NCI-H510A treated with DMSO at 0.1 percent for 48 hours (cell line): ENCODE measurements at places on chromosomes 12 and 14.

- DNase-seq, result no peak
Measured at GRCh38 chr12:100279607-100280244, 12.7 kb downstream of the SCYL2 start.

DNA sequence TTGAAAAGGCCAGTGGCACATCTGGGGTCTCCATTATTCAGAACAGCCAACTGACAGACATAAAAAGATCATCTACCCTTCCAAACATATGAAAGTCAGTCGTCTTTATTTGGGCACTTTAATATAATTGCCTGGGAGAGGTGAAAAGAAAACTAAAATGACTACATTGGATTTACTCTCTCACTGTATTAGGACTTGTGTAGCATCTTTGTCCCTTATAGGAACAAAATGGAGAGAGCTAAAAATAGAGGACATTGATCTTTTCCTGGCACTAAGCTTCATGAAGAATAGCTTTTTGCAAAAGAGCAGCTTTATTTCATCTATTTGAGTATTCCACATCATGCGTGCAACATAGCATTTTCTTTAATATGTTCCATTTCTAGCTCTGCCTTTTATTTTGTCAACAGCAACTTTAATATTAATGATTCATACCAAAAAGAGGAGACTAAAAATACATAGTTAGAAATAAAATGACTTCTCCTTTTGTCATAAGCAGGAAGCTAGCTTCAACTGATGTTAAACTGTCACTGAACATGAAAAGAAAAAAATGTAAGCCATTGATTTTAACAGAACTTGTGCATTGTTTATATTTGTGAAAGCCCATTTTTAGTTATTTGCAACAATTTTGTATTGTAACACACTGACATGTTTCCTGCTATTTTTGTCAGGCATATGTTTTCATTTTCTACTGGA lies 254.6 kb downstream of the SEC23A start:
- DNase-seq, result no peak

- no peak for DNase-seq
Measured at GRCh38 chr14:31207287-31207754, 272 bp downstream of the HECTD1 start.

DNA sequence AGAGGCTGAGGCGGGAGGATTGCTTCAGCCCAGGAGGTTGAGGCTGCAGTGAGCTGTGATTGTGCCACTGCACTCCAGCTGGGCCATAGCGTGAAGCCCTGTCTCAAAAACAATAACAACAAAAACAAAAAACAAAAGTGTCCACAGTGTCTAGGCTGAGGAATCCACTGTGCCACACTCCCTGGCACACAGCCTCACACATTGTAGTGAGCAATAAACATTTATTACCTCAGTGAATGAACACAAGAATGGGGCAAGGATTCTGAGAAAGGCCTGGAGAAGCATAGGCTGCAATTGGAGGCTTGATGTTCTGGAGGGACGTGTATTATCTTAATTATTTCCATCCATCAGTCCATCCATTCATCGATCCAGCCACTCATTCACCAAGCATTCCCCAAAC lies 17.1 kb upstream of the P2RX7 start:
- no peak for DNase-seq

DNA sequence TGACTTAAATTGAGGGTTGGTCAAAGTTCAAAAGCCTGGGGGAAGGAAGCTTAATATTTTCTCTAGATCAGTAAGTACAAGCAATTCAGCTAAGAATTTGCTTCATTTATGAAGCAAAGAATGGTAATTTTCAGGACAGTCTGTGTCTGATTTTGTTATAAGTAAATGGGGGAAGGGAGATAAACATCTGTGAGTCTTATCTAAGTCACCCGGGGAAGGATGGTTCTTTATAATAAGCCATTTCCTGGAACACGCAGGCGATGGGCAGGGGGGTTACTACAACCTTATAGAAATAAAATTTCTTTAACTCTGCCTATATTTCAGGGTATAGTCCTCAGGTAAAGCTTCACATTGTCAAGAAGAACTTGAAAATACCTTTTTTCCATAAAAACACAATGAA lies 42.9 kb downstream of the HELB start:
- no peak for DNase-seq

DNA sequence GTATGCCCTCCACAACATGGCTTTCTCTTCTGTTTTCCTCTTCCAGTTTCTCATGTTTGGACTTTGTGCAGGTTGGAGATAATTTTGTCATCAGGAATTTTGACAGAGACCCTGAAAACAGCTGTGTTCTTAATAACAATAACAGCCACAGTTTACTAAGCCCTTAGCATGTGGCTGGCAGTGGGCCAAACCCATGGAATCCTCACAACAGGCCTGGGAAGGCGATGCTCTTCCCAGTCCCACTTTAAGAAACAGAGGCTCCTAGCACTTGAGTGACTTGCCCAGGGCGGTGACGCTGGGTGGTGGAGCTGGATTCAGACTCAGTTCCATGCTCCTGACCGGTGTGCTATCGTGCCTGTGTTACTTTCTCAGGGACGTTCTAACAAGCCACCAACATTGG lies 20.1 kb upstream of the PLEKHG3 start:
- DNase-seq, result no peak

GRCh38 chr12:19801941-19802340 lies 362.6 kb downstream of the AEBP2 start:
- DNase-seq, result no peak

- DNase-seq, result no peak
Measured at GRCh38 chr14:94341656-94342333, 18.7 kb upstream of the SERPINA6 start.

DNA sequence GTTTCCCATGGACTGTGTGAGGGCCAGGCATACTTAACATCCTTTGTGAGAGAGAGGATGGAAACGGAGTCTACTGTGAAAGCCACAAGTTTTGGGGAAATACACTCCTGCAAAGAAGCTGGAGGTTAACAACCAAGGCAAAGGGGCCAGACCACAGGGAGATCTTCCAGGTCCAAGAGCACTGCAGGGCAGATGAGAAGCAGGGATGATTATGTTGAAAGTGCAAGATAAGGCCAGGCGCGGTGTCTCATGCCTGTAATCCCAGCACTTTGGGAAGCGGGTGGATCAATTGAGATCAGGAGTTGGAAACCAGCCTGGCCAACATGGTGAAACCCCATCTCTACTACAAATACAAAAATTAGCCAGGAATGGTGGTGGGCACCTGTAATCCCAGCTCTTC lies 15.1 kb downstream of the COQ6 start:
- DNase-seq, result no peak

DNA sequence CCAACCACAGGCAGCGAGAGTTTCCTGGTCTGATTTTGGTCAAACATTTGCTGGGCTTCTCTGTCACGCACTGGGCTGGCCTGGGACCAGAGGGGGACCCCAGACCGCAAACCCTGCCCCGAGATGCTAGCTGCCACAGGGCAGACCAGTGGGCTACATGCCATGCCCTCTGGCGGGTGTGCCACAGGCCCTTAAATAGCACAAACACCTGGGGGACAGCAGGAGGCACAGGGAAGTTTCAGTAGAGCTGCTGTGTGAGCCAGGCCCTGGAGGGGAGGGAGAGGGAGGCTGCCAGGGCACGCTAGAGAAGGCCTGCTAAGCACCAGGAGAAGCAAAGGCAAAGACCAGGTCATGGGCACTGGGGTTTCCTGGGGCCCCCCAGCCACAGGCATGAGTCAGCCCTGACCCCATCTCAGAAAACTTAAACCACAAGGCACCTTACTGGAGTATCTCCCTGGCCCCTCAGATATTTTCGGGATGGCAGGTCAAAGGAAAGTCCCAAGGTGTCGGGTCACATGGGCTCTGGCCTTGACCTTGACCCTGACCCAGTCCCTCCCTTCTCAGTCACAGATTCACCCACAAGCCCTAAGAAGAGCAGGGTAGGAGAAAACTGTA lies 29.2 kb downstream of the ITPK1 start:
- DNase-seq, result no peak

DNA sequence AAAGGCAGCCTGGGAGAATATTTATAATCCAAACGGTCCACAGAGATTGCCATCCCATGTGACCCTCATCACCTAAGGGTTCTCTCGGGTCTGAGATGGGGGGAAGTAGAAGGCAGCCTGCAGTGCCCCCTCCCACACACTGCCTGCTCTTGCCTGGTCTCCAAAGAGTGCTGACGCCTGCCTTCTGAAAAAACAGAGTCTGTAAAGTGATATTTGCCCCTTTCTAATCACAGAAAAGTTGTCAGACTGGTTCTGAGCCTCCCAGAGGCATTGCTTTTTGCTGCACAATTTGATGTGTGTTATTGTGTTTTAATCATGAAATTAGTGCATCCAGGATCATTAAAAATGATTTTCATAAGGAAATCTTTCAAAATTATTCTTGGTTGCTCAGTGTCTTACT lies 59.2 kb downstream of the TMEM30B start:
- DNase-seq, result peak; percentile 61

GRCh38 chr12:79331870-79332269 lies 358.9 kb downstream of the PAWR start:
- no peak for DNase-seq

DNA sequence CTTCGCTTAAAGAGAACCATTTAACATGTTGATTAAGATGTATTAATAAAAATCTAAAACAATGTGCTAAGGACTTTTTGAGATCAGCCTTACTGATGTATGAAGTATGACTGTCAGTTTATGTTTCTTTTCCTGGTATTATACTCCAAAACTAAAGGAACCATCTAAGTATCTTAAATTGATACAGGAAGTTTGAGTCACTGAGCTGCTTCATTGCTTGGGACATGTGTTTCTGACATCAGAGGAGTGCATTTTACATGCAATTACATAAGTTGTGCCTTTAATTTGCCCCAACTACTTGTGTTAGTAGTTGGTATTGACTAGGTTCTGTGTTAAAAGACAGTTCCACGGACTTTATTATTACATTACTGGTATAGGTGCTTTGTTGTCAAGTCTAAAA lies 50.9 kb downstream of the PROX2 start:
- no peak for DNase-seq

- peak; percentile 15 for DNase-seq
Measured at GRCh38 chr12:89280833-89281538, 71.3 kb downstream of the DUSP6 start.

- no peak for DNase-seq
Measured at GRCh38 chr14:33207467-33208017, 268.9 kb downstream of the NPAS3 start.

GRCh38 chr14:30906752-30907658 lies 32.6 kb downstream of the COCH start:
- peak; percentile 2 for DNase-seq

- DNase-seq, result no peak
Measured at GRCh38 chr14:98229656-98230366, 1042.2 kb downstream of the BCL11B start.

DNA sequence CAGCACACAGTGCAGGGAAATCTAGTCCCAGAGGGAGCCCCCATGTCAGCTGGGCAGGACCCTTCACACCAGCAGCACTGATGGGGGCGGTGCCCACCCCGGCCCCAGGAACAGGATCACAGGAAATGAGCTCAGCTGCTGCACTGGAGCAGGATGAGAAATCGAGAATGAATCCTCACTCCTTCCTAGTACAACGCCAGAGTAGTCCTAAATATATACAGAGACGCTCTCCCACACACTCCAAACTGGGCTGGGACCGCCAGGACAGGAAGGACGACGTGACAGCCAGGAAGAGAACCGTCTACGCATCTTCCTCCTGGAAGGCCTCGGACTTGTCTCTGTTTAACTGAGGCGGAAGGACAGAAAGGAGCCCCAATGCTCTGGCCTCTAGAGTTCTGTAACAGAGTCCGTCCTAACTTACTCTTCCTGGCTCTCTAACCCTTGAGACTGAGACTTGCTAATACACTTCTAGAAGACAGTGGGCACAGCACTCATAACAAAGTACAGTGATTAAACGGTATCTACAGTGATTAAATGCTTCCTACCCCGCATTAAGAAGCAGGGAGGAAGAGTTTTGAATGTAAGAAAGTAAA lies 33.4 kb downstream of the CDC42BPB start:
- no peak for DNase-seq

DNA sequence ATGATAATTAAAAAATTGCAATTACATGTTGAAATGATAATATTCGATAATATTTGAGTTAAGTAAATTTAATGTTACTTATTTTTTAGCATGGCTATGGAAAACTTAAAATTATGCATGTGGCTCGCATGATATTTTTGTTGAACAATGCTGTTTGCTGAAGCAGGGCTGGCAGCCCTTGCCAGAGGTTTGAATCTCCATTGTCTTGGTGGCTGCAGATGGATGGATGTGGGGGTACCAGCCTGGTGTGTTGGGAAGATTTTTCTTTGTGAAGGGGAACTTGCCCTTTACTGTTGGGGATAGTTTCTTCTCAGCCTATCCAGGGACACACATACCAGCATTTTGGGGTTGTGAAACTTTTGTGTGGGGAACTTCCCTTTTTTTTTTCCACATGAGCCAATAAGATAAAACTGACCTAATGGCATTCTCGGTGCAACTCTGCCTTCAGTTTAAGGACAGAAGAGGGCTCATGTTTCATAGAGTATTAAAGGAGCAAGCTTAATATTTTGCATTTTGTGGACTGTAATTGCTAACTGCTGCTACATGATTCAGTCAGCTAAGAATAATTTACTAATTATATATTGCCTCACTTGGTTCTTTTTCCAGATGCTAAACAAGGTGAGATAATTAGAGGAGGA lies 8.8 kb downstream of the RASSF3 start:
- no peak for DNase-seq

- no peak for DNase-seq
Measured at GRCh38 chr14:92677087-92677668, 71.2 kb downstream of the LGMN start.

DNA sequence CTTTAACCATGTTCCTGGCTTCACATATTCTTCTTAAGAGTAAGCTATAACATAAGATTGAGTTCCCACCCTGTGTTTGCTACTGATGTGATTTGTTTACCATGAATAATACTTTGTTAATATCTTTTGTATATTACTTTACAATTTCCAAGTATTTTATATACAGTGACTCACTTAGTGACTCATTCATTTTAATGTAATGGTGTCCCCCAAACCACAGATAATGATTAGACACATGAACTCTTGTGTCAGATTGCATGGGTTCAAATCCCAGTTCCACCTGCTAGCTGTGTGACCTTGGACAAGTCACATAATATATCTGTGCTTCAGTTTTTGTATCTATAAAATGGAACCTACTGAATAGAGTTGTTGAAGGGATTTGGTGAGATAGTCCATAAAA lies 76.1 kb downstream of the MYF5 start:
- no peak for DNase-seq

DNA sequence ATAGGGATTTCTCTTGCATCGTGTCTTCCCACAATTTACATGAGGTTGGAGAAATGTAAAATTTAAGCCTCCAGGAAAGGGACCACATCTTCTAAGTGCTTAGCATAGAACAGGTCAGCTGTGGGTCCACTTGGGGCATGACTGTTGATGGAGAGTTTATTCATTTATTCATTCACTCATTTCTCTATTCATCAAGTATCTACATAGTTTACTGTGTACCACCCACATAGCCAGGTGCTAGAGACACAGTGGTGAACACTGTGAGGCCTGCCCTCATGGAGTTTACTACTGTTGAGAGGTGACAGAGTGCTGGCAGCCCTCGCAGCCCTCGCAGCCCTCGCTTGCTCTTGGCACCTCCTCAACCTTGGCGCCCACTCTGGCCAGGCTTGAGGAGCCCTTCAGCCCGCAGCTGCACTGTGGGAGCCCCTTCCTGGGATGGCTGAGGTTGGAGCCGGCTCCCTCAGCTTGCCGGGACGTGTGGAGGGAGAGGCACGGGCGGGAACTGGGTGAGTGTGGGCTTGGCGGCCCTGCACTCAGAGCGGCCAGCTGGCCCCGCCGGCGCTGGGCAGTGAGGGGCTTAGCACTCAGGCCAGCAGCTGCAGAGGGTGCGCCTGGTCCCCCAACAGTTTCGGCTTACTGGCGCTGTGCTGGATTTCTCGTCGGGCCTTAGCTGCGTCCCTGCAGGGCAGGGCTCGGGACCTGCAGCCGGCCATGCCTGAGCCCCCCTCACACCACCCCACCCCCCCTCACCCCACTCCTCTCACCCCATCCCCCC lies 1.7 kb upstream of the JPH4 start:
- DNase-seq, result no peak
